Brain microvascular endothelial cell (primary cell): ENCODE measurements at places on chromosomes 11 and 22.

- peak; percentile 99 for DNase-seq
These were observed 21.7 kb upstream of the HSPA8 start for GRCh38 chr11:123083623-123084029.

DNA sequence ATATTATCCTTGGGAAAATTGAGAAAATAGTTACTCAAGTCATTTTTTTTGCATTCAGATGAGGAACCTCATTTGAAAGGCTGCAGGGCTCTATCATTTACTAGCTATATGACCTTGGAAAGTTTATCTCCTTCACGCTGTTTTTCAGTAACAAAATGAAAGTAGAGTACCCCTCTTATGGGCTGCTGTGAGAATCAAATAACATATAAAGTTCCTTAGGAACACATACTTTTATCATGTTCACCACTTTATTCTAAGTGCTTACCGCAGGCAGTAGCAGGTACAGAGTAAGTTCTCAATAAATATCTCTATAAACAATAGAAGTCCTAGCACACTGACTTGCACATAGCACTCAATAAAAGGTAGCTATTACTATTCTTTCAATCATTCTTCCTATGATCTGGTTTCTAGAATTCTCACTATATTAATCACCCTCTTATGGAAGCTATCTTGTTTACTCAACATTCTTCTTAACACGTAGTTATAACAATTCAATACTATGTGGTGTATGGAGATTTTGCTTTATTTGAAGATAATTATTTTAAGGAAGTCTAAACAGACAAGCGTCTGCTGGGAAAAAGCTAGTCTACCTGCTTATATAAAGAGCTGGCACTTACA, 1.9 kb downstream of the C11orf71 start:
- no peak for DNase-seq

DNA sequence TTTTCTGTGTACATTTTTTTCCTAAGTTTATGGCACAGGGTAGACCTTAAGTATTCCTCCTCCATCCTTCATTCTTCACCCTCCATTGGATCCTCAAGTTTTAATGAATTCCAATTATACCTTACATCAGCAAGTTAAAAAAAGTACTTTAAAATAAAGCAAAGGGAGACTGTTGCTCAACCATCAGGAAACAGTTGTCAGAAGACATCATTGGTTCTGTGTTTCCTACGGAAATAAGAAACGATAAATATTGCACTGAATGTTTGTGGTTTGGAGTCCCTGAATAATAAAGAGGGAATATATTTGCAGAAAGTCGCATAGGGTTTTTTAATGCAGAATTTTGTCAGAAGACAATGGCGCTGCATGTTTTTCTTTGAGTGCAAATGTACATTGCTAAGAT, 28.1 kb upstream of the LDHA start:
- no peak for DNase-seq

DNA sequence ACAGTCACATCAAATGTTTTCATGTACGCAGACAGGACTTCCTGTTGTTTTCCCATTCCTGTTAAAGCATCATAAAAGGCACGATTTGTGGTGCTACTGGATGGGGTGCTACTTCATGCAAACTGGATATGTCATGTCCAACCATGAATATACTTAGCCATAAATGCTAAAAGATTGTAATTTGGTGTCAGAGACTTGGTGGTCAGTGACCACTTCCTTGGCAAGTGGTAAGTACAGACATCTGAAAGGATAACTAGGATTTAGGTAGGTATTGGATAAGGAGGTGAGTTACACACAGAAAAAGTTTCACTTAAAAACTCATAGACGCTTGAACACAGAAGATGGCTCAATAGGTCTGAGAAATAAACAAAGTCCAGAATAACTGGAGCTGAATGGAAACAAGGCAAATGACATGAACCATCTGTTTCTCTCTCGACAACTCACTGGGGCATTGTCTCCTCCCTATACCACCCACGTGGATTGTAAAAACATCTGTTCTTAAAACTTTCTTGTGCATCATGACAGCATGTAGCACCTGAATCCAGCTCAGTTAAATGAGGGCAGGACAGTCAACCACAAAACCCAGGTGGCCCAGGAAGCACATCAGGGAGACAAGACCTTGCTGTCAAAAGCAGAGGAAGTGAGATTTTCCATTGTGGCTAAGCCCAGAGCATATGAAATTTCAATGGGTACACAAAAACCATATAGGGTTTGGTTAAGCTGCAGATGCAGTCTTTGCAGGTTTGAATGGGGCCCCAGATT, 22.1 kb upstream of the IGLL5 start:
- DNase-seq = no peak

- no peak for DNase-seq
These were observed 1.5 kb downstream of the SLC35F2 start for GRCh38 chr11:107856981-107857517.
